ENCODE measurements at places on chromosomes 7 and 10.

DNA sequence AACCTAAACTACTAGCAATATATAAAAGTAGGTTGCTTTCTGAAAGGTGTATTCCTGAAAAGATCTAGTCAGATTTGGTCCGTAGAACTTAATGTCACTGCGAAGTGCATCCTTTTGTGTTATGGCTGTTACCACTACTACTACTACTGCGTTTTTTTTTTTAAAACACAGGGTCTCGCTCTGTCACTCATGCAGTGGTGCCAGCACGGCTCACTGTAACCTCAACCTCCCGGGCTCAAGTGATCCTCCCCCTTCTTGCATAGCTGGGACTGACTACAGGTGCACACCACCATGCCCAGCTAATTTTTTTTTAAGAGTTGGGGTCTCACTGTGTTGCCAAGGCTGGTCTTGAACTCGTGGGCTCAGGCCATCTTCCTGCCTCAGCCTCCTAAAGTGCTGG is 14.5 kb downstream of the WIPI2 start:
- no peak for DNase-seq

- no peak for DNase-seq
Measured at GRCh38 chr10:102409604-102410428, 8.8 kb downstream of the PSD start.

GRCh38 chr10:62742536-62743061 is 61.9 kb upstream of the ADO start:
- no peak for DNase-seq

DNA sequence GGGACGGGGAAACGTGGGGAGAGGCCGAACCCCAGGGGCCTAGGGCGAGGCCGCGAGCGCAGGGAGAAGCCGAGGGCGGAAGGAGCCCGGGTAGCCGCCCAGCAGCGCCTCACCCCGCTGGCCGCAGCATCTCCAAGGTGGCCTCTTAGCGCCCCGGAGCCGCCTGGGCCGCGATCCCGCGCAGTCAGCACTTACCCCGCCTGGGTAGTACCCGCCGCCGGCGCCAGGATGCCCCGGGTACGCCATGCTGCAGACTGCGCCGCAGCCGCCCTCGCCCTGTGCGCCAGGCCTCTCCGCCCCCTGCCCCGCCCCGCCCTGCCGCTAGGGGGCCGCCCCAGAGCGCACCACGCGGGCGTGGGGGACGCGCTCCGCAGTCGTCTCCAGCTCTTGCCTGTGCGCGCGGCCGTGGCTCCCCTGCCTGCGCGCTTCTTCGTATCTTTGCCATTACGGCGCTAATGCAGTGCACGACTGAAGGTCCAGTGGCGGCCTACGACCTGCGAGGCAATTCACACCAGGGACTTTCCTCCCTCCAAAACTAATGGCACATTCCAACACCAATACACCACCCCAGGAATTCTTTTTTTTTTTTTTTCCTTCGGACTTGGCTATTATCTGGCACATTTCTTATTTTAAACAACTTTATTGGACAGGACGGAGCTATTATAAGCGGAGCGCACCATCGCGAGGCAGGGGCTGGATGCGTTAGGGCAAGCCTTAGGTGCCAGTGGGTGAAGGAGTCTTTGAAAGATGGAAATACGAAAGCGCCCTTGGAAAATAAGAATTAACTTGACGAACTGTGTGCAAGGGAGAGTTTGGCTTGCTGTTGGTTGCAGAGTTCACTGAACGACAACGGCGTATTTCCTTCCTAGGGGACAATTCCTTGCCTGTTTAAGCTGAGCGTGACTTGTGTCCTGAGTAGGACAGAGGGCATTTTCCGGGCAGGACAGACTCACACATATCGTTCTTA is at the start of gene SRI:
Gene SRI, minus strand, starts transcription at position 258 of the 967 bp plus-strand sequence. Its CDS starts 12 bp downstream, at position 246.
- peak; percentile 79 for DNase-seq

DNA sequence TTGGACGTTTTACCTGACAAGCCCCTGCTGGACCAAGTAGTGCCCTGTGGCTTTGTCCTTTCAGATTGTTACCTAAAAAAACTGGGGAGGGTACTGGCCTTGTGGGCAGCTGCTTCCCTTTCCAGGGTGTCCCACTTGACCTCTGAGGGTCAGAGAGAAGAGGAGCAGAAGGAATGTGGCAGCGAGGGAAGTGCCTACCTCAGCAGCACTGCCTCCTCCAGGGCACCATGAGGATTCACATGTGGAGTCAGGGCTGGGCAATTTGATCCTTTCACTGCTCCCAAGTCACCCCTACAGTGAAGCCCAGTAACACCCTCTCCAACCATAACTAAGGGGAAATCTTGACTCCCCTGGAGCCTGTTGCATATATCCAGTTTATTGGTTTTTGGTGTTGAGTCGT is 64.6 kb downstream of the ITGB1 start:
- DNase-seq = no peak

DNA sequence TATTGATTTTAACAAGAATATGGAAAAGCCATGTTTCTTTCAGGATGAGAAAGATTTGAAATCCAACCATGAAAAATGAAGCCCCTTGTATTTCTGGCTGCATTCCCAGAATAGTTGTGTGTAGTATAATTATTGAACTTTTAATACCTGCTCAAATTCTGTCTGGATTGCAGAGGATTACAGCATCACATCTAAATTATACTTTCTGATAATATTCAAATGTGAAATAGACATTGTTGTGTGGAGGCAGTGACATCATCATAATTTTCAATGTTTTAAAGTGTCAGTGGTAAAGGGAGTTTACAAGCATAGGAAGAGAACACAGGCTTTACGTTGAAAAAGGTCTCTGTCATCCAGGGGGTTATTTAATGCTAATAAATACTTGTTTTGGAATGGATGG is 93.4 kb downstream of the POLL start:
- no peak for DNase-seq

- no peak for DNase-seq
Measured at GRCh38 chr7:106205621-106206222, 79.1 kb downstream of the NAMPT start.

GRCh38 chr10:98267894-98268693 is at the start of gene LOXL4:
Gene LOXL4, minus strand, starts transcription at chr10:98268194. Its CDS starts 5,175 bp downstream, at chr10:98263019.
- DNase-seq = no peak

GRCh38 chr7:92836489-92836999 is at the start of gene CDK6:
Gene CDK6, minus strand, starts transcription at chr7:92836573. Its CDS starts 3,250 bp downstream, at chr7:92833323.
- DNase-seq = peak; percentile 65

- DNase-seq = no peak
Measured at GRCh38 chr10:6039711-6040110, 22.5 kb downstream of the IL2RA start.

- DNase-seq = peak; percentile 63
Measured at GRCh38 chr7:99624484-99624883, 7.7 kb downstream of the ZSCAN25 start.

- DNase-seq = no peak
Measured at GRCh38 chr10:131724891-131725580, 175.8 kb upstream of the PPP2R2D start.

DNA sequence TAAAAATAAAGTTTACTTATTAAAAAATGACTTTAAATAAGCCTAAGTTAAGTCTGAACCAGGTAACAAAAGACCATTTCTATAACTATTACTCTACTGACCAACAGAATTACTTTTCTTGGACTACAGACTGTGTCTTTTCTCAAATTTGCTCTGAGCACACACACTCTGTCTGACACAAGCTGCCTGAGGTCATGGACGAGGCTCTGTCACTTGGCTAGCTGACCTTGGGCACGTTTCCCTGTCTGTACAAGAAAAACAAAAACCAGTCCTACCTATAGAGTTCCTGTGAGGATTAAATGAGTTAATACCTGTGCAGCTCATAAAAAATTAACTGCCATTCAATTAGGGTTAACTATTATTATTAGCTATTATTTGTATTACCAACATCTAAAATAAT is 22.9 kb downstream of the ATE1 start:
- DNase-seq = no peak

DNA sequence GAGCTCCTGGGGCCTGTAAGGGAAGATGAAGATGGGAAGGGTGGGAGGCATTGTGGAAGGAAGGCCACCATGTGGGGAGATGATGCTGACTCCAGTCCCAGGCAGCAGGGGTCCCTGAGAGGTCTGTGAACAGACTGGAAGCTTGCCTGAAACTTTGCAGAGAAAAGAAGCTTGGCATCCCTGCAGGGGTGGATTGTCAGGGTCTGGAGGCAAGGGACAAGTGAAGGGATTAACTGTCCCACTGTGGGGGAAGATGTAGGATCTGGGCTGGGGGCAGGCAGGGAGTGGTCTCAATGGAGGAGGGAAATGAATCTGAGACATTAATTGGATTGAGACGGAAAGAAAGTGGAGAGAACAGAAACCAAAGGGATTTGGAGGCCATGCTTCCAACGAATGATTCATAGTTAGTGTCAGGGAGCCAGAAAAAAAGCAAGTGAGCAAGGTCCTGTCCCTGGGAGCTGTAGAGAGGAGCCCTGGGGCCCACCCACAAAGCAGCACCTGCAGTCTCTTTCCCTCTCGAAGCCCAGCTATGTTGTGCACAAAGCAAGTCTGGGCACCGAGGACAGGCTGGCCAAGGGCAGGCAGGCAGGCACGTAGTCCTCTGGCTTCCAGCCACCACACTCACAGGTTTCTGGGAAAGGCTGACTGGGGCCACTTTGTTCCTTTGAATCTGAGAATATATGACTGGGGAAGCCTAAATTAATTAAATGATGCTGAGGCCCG is 4.7 kb upstream of the SLC18A3 start:
- no peak for DNase-seq

- no peak for DNase-seq
Measured at GRCh38 chr7:11404355-11404754, 427.6 kb downstream of the THSD7A start.

DNA sequence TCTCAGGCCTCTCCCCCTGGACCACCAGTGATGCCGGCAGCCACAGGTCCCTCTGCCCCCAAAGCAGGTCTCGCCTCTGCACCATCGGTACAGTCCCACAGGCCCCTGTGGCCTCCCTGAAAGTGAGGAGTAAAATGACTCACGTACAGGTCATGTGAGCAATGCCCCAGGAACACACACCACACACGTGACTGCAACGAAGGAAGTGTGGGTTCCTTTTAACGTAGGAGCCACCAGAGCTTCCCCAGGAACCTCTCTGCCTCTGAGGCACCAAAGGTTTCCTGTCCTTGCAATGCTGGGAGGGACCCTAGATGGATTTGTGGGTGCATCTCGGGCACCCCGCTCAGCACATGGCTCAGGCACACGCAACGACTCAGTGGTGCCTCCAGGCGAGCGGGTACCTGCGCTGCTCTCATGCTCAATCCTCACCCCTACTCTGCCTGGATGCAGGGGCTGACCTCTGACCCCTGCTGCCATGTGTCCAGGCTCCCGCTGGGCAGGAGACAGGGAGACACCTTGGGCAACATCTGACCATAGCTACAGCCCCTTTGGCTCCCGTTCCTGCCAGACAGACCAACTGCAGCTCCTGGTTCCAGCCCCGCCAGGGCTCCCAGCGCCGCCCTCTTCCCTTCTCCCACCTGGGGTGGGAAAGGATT is 120.7 kb downstream of the PRKAG2 start:
- DNase-seq = peak; percentile 26

DNA sequence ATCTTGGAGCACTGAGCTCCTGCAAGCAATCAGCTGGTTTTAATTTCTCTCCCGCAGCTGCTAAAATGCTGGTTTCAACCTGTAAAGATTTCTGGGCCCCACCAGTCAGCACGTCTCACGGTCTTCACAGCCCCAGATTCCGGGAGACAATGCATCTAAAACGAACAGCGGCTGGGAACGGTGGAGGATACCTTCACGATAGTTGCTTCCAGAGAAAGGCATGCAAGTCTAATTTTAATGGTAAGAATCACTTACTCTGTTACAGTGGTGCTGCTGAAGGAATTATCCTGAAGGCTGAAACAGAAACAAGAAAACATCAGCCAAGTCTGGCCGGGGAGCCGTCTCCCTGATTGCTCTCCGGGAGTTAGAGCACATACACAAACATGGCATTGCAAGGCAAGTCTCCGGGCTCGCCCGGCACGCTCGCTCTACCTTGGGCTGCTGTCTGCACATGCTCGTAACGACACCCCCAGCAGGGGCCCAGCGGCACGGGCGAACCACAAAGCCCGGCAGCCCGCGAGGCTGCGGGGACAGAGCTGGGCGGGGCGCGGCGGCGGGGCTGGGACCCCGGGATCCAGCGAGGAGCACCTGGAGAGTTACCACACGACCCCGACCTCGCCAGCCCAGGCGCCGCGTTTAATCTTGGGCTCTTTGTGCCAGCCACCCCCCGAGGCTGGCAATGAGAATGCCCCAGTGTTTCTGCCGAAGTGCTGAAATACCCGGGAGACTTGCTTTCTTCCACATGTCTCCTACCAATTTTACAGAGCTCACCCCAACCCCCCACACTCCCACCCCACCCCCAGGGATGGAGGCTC is at the start of gene FAM13C:
Gene FAM13C, minus strand, starts transcription at position 406 of the 815 bp plus-strand sequence. Its CDS starts 89 bp downstream, at position 317.
- no peak for DNase-seq

GRCh38 chr10:15209827-15210509 is 41.5 kb upstream of the NMT2 start:
- peak; percentile 77 for DNase-seq

GRCh38 chr10:79344502-79345195 is 2.6 kb upstream of the PPIF start:
- DNase-seq = no peak

GRCh38 chr7:54109501-54109900 is 432.7 kb upstream of the VSTM2A start:
- DNase-seq = no peak

- DNase-seq = no peak
Measured at GRCh38 chr10:88062385-88062784, 199.0 kb downstream of the PTEN start.

DNA sequence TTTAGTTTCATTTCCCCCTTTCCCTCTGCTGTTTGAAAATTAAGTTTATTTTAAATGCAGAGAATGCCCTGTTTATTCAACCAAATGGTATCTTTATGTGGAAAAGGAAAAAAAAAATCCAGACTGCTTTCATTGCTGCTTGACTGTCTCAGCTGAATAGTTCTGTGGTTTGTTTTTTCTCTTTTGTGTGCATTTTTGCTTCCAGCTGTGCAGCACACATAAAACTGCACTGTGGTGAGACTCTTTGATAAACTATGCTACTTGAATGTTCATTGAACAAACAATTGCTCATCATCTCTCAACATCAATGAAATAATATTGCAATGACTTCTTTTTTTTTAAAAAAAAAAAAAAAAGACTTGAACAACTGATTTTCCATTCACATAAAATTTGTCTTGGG is 78.6 kb upstream of the GLI3 start:
- no peak for DNase-seq

GRCh38 chr7:150464962-150465361 is 14.5 kb downstream of the GIMAP8 start:
- no peak for DNase-seq

DNA sequence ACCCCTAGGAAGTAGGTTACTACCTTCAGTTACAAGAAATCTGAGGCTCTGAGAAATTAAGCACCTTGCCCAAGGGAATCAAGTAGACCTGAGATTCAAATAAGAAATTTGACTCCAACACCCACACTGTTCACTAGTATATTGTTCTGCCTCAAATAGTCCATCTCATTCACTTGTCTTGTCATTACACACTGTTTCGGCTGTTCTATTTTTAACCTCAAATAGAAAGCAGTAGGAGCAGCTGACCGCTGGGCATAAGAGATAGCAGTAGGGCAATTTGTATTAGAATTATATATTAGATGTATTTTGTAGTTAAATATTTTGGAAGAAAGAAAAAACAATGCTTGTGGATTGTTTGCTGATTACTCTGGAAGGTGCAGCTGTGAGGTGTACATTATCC is 185.1 kb downstream of the INHBA start:
- no peak for DNase-seq
